T-helper 22 cell (primary cell): ENCODE measurements at places on chromosomes 7 and 10.

- no peak for DNase-seq
Observed at GRCh38 chr10:132803416-132804210, 17.7 kb upstream of the NKX6-2 start.

- DNase-seq: no peak
Observed at GRCh38 chr10:12063483-12063818, 5.3 kb upstream of the DHTKD1 start.

DNA sequence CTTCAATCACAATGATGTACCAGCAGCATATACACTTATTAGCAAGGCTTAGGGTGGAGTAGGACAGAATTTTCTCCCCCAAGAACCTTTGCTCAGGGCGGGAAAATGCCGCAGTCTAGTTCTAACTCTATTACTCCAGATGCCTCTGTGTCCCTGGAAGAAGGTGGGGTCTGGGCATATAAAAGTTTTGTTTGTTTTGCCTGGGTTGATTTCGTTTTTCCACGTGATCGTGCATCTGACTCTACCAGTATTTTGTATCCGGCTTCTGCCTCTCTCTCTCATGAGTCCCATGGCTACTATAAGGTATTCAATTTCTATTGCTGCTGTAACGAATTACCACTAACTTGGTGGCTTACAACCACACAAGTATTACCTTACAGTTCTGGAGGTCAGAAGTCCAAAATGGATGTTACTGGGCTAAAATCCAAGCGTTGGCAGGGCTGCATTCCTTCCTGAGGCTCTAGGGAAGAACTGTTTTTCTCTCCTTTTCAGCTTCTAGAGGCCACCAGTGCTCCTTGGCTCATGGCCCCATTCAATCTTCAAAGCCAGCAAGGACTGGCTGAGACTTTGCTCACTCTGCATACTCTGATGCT is 181.2 kb upstream of the PRSS58 start:
- DNase-seq: no peak

DNA sequence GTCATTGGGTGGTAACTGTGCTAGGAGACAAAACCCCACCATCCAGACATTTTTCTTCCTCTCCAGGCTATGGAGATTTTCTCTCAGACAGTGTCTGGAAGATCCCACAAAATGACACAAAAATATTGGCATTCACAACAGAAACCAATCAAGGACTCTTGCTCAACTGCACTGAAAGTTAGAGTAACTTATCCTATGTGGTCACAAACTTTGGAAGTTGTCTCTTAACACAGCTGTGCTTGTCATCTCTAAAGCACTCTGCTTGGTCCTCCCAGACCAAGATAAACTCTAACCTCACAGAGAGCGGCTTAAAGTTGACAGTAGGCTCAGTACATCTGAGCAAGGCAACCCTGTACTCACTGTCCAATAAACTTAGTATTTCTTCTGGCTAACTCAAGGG is 74.9 kb downstream of the AKR1C4 start:
- DNase-seq: no peak

- no peak for DNase-seq
Observed at GRCh38 chr7:129166745-129167144, 21.7 kb upstream of the SMO start.
